Thymus (tissue), 14 donors: ENCODE measurements at places on chromosomes 3 and 15. TPM values are rescaled to one million over a fixed set of nuclear protein-coding genes. Genes with fewer than 3 reads are reported as not detected.

GRCh38 chr3:43738305-43738704 lies 47.6 kb downstream of the ABHD5 start:
- no peak for DNase-seq

DNA sequence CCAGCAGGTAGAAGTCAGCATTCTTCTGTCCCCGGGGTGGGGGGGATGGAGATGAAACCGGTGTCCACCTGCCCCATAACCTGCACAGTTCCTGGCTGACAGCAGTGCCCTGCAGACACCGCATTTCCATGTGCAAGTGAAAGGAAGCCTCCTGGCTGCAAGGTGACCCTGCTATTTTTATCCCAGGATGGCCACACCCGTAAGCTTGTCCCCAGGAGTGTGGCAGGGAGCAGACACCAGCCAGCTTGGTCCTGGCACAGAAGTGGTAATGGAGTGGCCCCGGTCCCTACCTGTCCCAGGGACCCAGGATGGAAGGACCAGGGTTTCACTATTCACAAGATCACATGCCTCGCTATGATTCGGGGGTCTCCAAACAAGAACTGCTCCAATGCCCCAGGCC lies 85.3 kb upstream of the RPL32 start:
- no peak for DNase-seq

The GPR62 gene
- 0.02 TPM for polyA plus RNA-seq

DNA sequence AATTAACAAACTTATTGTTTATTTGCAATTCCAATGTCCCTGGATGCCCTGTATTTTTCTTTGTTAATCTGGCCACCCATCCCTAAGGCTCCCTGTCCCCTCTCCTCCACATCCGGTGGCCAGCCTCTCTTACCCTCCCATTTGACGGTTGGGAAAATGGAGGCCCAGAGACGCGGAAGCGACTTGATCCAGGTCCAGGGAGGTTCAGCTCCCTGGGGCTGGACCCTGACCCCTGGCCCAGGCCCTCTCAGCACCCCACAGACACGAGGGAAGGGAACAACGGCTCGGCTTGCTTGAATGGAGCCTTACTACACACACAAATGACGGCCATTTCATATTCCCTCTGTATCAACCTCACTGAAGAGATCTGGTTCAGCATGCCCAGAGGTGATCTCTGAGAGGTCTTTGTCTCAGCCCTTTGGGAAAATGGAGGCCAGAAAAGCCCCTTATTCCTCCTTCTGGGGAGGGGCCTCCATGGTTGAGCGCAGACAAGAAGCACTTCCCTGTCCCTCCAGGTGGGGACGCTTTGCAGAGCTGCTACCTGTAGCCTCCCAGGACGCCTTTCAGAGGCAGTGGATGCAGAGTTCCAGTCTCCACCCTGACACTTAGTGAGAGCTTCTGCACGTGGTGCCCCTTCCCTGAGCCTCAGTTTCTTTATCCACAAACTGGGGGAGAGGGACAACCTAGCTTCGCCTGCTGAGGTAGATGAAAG lies 82.1 kb downstream of the ATP2B2 start:
- DNase-seq, result no peak

The SAMMSON gene
- polyA plus RNA-seq, result 0.05 TPM

The SERINC4 gene
- polyA plus RNA-seq, result 0.52 TPM

The SUSD5 gene
- 2.5 TPM for polyA plus RNA-seq

DNA sequence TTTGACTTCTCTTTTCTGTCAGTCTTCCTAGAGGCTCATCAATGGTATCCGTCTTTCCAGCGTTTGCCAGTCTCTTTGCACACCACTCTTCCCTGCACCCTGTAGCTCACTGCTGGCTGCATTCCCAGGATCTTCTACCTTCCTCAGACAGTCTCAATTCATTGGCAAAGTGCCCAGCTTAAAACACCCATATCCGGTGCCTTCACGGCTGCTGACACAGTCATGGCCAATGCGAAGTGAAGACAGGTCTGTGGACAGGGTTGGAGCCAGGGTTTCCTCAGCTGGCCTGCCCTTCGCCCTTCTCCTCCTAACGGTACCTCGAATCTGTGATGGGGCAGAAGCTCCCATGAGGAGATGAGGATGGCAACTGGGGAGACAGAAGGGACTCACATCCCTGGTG lies 36.1 kb downstream of the PTH1R start:
- DNase-seq, result no peak

GRCh38 chr3:41362638-41363559 lies 163.6 kb downstream of the CTNNB1 start:
- DNase-seq, result no peak

DNA sequence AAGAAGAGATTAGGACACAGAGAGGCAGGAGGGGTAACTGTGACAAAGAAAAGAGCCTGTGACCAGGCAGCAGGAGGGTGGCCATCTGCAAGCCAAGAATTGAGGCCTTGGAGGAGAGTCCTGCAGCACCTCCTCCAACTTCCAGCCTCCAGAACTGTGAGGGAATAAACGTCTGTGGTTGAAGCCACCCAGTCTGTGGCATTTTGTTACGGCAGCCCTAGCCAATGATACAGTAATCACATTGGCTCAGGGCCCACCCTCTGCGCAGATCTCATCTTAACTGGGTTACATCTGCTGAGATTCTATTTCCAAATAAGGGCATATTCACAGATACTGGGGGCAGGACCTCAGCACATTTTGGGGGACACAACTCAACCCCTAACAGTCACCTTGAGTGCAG lies 11.3 kb downstream of the SELENOS start:
- DNase-seq, result no peak

The CLEC3B gene
- 35.9 TPM for polyA plus RNA-seq

The TTLL13 gene
- 0.32 TPM for polyA plus RNA-seq

The CGNL1 gene
- polyA plus RNA-seq, result 5.7 TPM

DNA sequence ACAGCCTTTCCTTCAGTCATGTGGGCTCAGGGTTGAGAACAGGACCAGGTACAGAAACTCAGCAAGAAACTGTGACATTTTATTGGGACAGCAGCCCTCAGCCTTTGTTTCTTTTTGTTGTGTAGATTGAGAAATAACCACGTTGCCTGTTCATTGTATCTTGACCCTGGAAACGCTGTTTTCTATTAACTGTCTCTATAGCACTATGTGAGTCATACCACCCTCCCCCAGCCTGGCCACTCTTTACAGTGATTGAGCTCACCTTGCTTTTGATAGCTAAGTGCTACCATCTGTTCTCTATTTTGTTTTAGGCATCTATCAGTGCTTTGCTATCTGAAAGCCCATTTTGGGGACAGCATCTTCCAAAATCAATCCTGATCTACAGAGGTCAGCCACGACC lies 127.9 kb downstream of the CD47 start:
- DNase-seq, result no peak

The SMCO1 gene
- 0.02 TPM for polyA plus RNA-seq

The KNG1 gene
- polyA plus RNA-seq, result 0.30 TPM

DNA sequence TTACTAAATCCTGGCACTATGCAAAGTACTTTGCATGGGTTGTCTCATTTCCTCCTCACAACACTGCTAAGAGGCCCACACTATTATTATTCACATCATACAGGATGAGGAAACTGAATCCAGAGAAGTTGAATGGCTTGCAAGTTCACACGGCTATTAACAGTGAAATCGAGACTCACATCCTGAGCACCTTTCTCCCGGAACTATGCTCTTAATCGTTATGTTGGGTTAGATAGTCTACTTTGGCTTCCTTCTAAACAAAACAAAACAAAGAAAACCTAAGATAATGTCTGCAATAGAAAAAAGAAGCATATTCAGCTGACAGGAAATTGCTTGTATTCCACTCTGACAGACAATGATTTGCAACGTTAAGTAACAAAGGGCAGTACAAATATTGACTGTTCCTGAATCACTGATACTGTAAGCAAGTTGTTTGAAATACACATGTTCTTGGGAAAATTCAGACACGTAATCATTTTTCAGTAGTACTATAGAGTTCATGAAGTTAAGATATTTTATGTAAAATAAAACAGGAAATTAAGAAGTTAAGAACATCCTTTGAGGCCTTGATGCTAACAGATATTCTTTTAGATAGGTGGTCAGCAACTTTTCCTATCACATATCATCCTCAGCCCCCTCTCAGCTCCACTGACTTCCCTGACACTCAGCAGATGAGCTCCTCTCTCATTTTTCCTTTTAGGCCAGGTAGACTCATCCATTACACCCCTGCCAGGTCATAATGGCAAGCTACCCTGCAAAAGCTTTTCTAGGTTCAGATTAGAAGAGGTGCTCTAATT lies 40.7 kb downstream of the C2CD4B start:
- DNase-seq, result no peak

- DNase-seq, result no peak
Observed at GRCh38 chr3:149657926-149658743, at the start of gene WWTR1. Gene WWTR1, minus strand, starts transcription at chr3:149658025. Its CDS starts 719 bp downstream, at chr3:149657306.

DNA sequence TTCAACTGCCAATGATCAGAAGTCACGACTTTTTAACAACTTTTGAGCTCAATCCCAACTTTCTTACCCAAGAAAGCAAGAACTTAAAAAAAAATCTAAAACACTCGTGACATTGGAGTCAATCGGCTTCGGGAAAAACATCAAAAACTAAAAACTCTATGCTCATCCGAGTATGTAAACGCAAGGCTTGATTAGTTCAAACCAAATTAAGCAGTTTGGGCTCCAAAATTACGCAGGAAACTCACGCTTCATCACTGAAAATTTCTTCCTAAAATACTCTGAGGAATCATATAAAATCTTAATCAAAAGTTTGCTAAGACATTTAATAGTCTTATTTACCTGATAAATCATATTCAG lies 1.6 kb downstream of the TRA2B start:
- DNase-seq, result no peak

DNA sequence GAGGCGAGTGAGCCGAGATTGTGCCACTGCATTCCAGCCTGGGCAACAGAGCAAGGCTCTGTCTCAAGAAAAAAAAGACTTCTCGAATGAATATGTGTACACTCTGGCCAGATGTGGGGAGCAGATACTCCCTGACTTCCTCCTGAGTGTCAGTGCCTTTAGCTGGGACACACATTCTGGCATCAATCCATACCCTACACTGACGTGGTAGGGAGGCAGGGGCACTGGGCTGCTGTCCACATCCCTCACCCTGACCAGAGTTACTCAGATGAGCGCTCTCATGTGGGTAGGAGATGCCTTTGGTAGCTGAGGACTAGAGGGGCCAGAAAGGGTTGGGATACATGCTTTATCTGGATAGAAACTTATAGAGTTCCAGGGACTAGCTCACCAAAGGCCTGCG lies 15.6 kb downstream of the LIMD1 start:
- no peak for DNase-seq

The ALS2CL gene
- polyA plus RNA-seq, result 22.4 TPM

DNA sequence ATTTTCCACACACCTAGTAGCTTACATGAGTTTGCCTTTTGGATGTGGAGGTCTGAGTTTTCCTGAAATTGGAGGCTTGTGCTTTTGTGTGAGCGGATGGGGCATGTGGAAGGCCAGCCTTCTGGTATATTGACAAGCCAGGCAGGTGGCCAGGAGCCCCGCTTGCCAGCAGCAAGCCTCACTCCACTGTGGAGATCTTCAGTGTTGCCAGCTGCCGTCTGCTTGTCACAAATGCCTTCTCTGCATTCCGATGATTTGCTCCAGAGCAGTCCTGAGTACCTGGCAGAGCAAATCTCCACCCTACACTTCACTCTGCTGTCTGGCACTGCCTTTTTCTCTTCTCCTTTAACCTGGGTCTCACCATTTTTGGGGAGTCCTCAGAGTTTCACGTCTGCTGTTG lies 29.1 kb upstream of the CHST2 start:
- DNase-seq, result no peak

The EIF4G1 gene
- polyA plus RNA-seq, result 97.5 TPM

GRCh38 chr3:16064642-16065414 lies 109.7 kb upstream of the GALNT15 start:
- no peak for DNase-seq

DNA sequence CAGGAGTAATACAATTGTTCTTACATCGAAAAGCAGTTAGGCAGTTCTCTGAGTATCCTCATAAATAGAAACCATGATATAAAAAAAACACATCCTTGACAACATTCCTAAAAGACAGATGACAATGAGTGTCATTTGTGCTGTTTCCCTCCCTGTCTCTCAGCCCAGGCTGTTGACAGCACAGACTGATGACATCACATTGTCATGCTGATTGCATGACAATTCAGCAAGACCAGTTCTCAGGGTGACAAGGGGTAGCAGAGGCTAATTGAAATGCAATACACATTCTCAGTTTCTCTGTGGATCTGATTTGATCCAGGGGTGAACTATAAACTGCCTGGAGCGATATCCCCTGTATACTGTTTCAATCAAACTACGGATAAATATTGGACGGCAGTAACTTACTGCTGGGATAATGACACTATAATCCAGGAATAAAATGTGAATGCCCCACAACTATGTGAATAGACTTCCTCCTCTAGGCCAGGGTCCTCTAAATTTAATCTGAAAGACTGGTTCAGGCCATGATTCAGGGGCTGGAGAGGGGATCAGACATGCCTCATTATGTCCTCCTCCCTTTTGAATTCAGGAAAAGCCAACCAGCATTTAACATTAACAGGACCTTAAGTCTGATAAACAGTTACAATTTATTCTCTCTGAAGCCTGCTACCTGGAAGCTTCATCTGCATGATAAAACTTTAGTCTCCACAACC lies 16.7 kb upstream of the EIF1B start:
- DNase-seq, result no peak

The EPHA6 gene
- polyA plus RNA-seq, result 0.09 TPM

DNA sequence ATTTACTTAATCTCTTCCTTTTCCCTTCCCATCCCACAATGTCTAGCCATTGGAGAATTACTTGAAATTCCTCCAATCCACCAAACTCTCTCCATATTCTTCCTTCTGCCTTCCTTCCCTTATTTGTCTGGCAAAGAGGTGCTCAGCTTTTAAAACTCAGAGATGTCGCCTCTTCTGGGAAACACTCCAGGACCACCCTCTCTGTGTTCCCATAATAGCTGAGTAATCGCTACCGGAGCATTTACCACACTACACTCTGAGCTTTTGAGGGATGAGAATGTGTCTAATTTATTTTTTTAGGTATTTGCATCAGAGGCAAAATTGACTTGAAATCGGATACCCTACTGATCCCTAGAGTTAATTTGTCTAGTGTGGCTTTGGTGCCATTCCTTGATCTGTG lies 245.7 kb upstream of the TPRG1 start:
- DNase-seq, result no peak

GRCh38 chr3:42055291-42055690 lies 35.9 kb upstream of the TRAK1 start:
- no peak for DNase-seq

- no peak for DNase-seq
Observed at GRCh38 chr3:113623324-113623723, 73.1 kb downstream of the USF3 start.

DNA sequence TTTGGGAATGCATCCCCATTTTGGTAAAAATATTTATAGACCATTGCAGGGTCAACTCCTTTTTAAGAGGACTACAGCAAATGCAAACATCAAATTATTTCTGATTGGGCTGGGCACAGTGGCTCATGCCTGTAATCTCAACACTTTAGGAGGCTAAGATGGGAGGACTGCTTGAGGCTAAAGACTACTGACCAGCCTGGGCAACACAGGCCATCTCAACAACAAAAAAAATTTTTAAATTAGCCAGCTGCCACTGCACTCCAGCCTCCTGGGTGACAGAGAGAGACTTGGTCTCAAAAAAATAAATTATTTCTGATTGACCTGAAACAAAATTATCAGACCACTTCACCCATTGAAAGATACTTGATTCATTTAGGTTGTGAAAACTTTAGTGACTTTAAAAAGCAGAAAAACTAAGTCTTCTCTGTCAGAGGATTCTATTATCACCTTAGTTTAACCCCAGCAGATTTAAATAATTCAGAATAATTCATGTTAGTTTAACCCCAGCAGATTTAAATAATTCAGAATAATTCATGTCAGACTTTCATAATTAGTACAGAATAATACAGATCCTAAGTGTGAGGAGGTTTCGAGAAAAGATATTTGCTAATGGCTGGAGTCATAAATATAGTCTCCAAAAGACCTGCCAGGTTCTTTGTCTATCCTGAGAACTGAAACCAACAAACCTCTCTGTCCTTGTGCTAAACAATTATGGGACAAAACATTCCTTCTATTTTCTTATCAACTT lies 183.6 kb upstream of the STT3B start:
- DNase-seq, result no peak
